ENCODE measurements at places on chromosomes 3 and 15.

DNA sequence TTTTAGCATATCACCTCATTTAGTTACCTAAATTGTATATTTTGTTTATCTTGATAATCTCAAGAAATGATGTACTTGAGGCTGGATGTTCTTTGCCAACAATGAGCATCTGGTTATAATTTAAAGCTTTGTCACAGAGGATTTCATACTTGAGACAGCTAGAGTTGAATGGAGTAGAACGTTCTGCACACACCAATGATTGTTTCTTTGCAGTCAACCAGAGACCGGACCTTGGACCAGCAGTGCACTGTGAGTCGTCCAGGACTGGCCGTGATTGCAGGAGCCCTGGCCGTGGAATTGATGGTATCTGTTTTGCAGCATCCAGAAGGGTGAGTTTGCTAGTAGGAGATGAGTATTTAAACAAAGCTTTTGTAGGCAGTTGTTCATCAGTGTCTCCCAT lies 90.4 kb downstream of the ATG7 start:
- no peak for DNase-seq

- peak; percentile 18 for DNase-seq
Measured at GRCh38 chr15:45660231-45660979, 25.6 kb downstream of the SQOR start.

GRCh38 chr3:71690341-71690841 lies 34.8 kb downstream of the EIF4E3 start:
- no peak for DNase-seq

DNA sequence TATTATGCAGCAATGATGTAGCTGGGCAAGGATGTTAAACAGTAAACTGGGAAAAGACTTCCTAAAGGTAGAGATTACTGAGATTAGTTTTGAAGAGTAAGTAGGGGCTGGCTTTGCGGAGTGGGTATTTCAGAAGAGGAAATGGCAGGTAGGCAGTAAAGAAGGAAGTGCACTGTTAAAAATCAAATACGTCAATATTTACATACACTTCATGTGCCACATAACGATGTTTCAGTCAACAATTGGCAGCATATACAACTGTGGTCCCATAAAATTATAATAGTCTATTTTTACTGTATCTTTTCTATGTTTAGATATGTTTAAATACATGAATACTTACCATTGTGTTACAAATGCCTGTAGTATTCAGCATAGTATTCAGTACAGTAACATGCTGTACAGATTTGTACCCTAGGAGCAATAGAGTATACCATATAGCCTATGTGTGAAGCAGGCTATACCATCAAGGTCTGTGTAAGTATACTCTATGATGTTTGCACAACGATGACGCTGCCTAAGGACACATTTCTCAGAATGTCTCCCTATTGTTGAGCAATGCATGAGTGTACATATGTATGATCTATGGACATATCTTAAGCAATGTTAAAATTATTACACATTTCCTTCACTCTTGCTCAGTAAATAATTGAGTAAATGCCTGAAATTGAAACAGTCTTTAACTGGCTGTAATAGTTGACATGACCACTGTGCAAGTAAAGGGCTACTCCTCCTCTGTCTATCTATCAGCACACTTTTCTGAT lies 196.7 kb downstream of the ISL2 start:
- DNase-seq, result peak; percentile 62

GRCh38 chr15:101156509-101157159 lies 95.2 kb downstream of the CHSY1 start:
- DNase-seq, result no peak

GRCh38 chr3:159824333-159824732 lies 164.3 kb upstream of the IL12A start:
- peak; percentile 70 for DNase-seq

DNA sequence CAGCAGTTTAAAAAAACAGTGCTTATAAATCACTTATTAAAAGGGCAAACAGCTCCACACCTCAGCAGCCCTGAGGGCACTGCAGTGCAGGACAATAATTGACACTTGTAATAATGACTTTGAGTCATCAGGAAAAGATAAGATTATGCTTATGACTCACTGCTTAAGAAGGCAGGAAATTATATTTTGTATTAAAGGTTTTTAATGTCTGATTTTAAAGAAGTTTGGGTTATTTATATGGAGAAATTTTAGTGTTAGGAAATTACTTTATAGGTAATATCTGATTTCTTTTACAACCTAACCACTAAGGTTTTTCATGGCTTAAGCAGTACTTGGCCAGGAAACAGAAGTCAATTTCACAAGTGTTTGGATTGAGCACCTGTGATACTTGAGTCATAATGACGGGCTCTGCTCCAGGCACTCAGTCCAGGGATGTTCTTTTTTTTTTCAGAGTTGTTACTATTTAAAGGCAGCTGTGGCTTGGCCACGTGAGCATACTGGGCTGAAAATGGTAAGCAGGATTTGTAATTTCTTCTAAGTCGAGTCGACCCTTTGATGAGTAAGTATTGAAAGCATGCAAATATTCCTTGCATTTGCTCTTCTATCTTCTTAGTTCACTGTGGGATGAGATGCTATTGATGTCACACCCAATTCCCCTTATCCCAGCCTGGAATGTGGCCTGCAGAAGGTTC lies 21.6 kb upstream of the SLC6A20 start:
- DNase-seq, result peak; percentile 58

DNA sequence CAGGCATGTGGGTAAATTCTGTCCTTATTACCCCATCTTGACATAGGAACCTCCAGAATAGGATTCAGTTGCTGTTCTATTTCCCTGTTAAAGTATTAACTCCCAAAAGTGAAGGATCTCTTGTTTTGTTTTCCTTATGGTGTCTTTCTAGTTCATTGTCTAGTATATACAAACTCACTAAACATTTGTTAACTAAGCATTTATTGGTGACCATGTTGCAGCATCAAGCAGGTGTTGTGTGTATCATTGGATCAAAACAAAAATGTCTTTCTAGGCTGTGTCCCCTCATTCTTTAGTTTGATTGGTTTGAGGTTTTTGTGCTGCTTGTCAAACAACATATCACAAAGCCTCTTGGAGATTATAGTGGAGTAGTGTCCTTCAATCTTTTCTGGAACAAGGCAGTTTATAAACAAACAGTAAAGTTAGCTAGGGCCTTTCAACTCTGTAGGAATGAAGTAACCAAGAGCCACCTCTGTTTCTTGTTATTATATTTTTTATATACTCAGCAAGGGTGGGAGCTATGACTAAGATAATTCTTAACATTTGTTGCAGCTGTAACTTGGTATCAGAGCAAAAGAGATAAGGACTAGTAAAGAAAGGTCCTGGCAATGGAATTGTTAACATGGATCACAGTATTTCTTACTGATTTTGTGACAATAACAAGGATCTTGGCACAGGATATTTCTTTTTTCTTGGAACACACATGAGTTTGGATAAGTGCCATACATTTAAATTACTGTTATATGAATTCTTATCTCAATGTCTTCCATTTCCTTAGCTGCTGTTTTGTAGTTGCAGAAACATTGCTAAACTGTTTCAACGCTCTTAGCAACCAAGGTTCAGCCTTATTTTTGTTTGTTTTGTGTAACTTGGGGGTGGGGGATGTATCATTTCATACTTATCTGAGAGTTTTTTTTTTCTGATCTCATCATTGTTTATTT lies 49.3 kb downstream of the TMOD3 start:
- peak; percentile 85 for DNase-seq

- DNase-seq, result no peak
Measured at GRCh38 chr15:66402761-66403284, 16.1 kb downstream of the MAP2K1 start.

GRCh38 chr3:30518181-30518864 lies 88.1 kb upstream of the TGFBR2 start:
- DNase-seq, result peak; percentile 86

DNA sequence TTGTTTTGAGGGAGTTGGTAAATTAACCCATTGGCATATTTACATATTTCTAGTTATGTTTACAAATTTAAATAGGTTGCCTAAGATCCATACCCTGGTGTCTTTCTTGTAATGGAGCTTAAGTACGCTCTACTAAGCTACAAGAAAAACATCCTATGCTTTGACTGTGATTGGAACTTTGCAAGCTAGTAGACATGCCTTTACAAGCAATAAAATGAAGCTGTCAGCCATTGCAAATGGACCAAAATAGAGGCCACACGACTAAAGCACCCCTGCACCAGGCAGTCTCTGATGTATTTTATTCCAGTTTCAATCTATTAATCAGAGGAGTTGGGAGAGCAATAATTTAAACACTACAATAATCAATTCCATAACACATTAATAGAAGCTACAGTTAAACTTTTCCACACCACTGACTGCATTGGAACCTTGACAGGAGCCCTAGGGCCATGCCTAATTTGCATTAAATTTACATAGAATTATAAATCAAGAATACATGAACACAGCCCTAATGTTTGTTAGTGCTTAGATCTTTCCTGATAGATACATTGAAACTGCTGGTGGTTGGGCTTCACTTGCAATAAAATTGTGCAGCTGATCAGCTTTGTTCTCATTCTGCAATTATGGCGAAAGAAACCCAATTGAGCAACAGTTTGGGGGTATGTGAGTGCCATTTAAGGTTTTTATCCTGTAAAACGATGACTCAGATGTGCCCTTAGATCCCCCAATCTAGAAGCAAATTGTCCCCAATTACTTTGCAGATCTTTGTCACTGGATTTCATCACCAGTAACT lies 360.1 kb downstream of the LSAMP start:
- no peak for DNase-seq

DNA sequence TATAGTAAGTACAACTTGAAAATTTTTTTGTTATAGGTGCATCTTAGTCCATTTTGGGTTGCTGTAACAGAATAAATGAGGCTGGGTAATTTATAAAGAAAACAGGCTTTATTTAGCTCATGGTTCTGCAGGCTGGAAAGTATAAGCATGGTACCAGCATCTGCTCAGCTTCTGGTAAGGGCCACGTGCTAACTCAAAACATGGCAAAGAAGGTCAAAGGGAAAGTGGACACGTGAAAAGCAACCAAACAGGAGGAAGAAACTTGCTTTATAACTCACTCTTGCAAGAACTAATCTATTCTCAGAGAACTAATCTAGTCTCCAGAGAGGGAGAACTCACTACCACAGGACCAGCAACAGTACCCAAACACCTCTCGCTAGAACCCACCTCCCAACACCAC lies 9.1 kb downstream of the HDGFL3 start:
- no peak for DNase-seq

- DNase-seq, result no peak
Measured at GRCh38 chr15:70340494-70340870, 242.8 kb upstream of the TLE3 start.

- DNase-seq, result no peak
Measured at GRCh38 chr3:113697500-113698090, 1.2 kb upstream of the USF3 start.

- DNase-seq, result peak; percentile 76
Measured at GRCh38 chr3:48716508-48716981, 476 bp downstream of the IP6K2 start.

GRCh38 chr3:169250000-169250399 lies 413.5 kb downstream of the MECOM start:
- no peak for DNase-seq

GRCh38 chr3:120498556-120499346 lies 48.0 kb upstream of the FSTL1 start:
- DNase-seq, result peak; percentile 75

DNA sequence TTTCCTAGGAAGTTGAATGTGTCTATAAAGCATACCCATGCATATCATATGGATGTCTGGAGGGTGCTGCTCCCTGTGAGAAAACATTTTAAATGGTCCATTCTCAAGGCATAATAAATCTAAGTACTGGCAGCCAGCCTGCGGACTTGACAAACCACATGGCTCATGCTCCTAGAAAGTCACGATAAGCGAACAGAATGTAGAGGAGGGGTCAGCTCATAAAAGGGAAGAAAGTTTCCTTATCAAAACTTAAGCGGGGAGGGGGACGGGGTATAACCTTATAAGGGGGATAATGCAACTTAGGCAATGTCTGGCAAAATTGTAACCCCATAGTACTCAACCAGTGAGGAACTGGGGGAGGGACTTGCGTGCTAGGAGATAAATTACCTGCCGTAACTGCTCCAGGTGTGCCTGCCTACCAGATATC lies 159.8 kb upstream of the LMCD1 start:
- DNase-seq, result no peak

- DNase-seq, result no peak
Measured at GRCh38 chr3:16254916-16255315, 9.8 kb downstream of the DPH3 start.

GRCh38 chr3:184873141-184873540 lies 61.2 kb downstream of the VPS8 start:
- no peak for DNase-seq

DNA sequence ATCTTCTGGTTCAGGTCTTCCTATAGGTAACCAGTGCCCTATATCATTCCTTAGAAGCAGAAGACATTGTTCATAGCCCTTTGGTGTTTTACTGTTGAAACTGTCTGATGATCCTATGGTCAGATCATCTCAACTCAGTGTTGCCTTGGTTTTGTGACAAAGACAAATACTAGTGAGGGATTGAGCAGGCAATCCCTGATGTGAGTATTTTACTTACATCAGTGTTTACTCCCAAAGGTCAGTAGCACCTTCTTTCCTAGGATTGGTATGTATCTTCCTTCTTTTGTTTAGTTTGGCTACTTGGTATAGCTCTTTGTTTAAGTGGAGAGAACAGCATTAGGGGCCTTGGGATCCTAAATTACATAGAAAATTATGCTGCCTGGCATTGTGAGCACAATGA lies 41.1 kb downstream of the BBS4 start:
- no peak for DNase-seq

DNA sequence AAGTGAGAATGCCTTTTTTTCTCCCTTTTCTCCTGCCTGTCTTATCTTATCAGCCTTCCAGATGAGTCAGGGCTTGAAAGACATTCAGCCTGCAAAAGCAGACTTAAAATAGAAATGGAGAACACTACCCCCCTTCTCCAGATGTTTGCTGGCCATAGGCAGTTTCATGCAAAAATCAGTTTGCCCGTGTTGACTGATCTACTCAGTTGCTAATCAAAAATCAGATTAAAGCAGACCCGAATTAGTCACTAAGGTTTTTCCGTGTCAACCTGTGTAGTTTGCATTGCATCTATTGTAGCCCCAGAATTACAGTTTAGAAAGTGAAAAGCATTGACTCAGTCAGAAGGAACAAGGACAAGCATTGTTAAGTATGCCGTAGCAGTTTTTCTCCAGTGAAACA lies 56.2 kb downstream of the IL5RA start:
- peak; percentile 16 for DNase-seq

- DNase-seq, result no peak
Measured at GRCh38 chr3:66744986-66745385, 244.2 kb upstream of the LRIG1 start.

DNA sequence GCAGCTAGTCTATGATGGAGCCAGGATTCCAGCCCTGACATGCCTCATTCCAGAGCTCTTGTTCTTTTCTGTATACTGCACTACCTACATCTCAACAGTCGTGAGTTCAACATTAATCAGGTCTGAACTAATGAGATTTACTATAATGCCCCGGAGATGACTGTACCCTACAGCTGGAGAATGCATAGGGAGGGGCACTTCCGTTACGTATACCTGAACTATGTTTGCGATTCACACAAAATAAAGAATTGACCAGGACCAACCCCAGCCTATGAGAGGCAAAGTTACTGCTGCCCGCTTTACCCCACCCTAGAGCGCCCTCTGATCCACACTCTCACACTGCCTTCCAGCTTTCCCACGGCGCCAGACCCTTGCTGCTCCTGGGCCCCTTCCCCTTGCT lies 97.0 kb downstream of the IGF2BP2 start:
- DNase-seq, result no peak
